ENCODE measurements at places on chromosomes 6 and 20.

- no peak for DNase-seq
Measured at GRCh38 chr6:40928307-40928706, 110.7 kb downstream of the UNC5CL start.

GRCh38 chr6:52403627-52404026 lies 16.5 kb upstream of the EFHC1 start:
- no peak for DNase-seq

GRCh38 chr6:26216359-26216885 lies 129.2 kb downstream of the HFE start:
- peak; percentile 99 for DNase-seq

DNA sequence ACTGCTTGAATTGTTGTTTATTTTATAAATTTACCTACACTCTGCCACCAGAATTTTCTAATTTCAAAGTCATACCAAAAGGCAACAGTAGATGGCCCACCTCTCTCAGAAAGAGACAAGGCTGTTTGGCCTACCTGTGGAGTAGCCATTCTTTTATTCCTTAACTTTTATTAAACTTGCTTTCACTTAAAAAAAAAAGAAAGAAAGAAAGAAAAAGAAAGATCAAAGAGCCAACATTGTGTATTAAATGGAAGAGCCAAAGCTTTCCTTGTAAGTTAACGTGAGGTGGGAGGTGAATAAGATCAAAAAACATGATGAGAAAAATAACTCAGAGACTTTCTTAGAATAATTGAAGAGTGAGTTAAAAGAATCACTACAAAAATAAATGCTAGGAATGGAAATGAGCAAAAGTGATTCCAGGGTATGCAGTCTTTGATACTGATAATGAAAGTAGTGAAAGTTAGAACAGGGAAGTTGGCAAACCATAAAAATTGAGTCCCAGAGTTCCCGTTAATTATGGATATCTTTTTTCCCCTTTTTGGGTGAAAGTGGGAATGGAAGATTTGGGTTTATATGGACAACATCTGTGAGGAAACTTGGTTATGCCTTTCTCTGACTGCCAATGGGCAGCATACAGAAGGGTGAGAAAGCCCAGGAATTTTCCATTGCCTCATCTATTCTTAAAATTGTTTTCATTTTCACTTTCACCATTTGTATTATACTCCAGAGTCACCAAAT lies 35.9 kb upstream of the MYB start:
- no peak for DNase-seq

GRCh38 chr20:24470746-24471582 lies 1.5 kb downstream of the SYNDIG1 start:
- peak; percentile 18 for DNase-seq

- DNase-seq, result no peak
Measured at GRCh38 chr6:115203381-115203780, 857.3 kb downstream of the FRK start.

- no peak for DNase-seq
Measured at GRCh38 chr6:96157018-96157565, 141.3 kb downstream of the FUT9 start.

- no peak for DNase-seq
Measured at GRCh38 chr6:73236144-73236750, 11.0 kb upstream of the KHDC1L start.

DNA sequence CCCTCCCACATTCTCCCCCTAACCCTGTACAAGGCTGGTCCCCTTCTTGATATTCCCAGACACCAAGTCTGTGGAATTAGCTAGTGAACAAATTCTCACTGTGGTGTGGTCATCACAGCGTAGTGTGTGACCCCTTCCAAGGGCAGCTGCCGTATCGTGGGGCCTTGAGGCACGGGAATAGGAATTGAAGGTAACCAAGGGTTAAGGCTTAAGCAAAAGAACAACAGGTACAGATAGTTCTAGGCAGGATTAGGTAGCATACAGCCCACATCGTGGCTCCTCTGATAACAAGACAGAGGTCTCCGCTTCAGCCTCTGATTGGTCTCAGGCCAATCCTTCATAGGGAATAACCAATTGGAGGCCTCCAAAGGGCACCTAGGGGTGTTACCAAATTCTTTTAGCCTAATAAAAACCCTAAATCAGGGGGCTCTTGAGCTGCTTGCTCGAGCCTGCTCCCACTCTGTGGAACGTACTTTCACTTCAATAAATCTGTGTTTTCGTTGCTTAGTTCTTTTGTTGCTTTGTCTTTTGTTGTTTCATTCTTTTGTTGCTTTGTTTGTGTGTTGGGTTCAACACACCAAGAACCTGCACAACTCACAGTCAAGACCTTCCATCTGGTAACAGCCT lies 64.7 kb downstream of the GPR6 start:
- DNase-seq, result no peak

GRCh38 chr6:158644231-158645063 lies at the start of gene DYNLT1:
DYNLT1 (minus strand) TSS chr6:158644743; CDS start chr6:158644708, 35 bp downstream.
- peak; percentile 94 for DNase-seq

DNA sequence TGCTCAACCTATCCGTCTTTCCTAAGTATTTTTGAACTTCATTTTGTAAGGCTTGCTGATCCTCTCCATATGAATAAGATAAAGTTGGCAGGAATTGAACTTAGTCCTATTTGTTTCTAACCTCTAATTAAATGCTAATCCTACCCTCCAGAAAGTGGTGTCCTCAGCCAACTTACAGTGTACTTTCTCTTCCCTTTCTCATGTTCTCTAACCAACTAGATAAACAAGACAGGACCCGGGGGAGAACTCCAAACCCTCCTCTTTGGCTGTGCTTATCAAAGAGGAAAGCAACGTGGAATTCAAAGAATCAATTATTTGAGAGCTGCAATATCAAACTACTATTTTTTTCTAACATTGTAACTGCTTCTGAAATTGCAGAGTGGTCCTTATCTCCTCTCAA lies 56.5 kb upstream of the NRSN1 start:
- no peak for DNase-seq

- DNase-seq, result no peak
Measured at GRCh38 chr6:38589367-38589720, 50.4 kb downstream of the BTBD9 start.

DNA sequence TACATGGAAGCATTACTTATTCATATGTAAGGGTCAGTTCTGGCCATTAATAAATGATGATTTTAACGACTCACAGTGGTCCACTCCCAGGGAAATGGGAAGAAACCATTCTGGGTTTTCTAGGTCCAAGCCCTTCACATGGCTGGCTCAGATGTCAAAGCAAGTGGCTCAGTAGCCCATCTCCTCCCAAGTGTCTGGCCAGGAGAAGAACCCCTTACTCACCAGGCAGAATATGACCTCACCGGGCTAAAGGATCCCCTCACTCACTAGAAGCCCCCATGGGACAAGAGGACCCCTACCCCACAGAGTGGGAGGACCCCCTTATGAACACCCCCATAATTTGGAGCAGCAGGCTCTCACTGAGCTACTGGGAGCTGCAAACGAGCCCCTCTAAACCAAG lies 34.0 kb downstream of the PREX1 start:
- DNase-seq, result no peak

DNA sequence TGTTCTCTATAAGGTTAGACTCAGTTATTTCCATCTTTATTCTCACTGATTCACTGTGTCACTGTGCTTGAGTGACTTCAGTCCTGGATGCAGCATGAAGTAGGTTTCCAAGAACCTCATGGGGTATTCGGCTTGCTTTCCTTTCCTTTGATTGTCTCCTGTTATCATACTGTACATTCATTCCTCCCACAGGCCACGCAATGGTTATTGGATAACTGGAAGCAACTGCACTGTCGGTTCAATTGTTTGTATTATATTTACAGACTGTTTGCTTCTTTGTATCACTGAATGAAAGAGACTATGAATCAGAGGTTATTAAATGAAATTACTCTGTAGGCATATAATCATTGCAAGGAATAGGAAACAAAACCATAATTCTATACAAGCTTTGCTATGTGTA lies 129.4 kb downstream of the MAP7 start:
- DNase-seq, result no peak

- DNase-seq, result no peak
Measured at GRCh38 chr6:40436685-40437604, 150.2 kb downstream of the LRFN2 start.

GRCh38 chr20:64114356-64114971 lies 7.1 kb upstream of the NPBWR2 start:
- DNase-seq, result no peak

DNA sequence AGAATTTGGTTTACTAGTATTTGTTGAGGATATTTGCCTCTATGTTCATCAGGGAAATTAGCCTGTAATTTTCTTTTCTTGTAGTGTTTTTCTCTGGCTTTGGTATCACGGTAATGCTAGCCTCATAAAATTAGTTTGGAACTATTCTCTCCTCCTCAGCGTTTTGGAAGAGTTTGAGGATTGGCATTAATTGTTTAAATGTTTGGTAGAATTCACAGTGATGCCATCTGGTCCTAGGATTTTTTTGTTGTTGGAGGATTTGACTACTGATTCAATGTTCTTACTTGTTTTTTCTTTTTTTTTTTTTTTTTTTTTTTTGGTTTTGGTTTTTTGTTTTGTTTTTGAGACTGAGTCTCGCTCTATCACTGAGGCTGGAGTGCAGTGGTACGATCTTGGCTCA lies 156.2 kb upstream of the BTBD3 start:
- no peak for DNase-seq

DNA sequence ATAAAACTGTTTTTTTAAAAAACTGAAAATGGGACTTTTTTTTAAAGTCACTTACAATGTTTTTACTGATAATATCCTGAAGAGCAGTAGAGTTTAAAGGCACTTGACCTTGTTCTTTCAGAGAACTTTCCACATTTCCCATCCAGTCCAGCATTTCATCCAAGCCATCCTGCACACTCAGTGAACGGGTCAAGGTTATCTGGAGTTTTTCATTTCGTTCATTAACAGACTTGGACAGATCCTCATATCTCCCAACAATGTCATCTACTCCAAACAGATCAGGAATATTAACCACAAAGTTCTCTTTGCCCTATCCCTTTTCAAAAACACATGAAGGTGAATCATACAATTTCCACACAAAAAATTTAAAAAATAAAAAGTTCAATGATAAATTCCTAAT lies 69.1 kb downstream of the DST start:
- DNase-seq, result no peak

- DNase-seq, result no peak
Measured at GRCh38 chr6:108995296-108995695, 99.3 kb downstream of the SESN1 start.

DNA sequence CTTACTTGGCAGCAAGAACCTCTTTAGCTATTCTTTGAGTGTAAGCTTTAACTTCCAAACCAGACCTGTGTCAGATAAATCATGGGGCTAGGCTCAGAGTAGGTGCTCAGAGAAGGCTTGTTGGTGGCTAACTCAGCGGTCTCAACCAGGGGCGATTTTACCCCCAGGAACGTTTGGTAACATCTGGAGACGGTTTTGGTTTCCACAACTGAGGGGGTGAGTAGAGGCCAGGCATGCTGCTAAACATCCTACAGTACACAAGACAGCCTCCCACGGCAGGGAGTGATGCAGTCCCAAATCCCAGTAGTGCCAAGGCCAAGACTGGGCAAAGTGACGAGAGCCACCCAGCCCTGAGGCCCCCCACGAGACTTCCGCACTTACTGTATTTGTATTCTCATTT lies 59.2 kb downstream of the RAB44 start:
- DNase-seq, result no peak

DNA sequence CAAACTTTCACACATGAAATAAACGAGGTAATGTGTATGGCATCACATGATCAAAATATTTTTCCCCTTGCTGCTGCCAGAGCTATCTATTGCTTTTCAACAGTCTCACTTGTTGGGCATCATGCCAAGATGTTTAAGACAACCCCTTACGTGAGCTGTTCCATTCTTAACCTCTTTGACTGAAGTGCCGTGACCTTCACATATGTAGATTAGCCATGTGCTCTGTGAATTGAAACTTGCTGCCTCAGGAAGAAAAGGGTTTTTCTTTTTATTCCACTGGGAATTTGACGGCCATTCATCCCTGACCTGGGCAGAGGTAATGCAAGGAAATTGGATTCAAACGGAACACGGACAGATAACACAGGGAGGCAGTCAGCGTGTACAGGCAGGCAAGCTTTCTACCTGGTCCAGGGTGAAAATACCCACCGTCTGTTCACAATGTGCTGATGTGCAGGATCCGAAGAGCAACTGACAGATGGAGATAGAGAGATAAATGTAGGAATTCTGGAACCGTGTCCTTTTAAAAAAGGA lies 14.2 kb downstream of the ARID1B start:
- DNase-seq, result no peak

GRCh38 chr6:142356201-142356883 lies 54.5 kb downstream of the ADGRG6 start:
- no peak for DNase-seq

- DNase-seq, result no peak
Measured at GRCh38 chr20:7996898-7997297, 22.7 kb downstream of the TMX4 start.

DNA sequence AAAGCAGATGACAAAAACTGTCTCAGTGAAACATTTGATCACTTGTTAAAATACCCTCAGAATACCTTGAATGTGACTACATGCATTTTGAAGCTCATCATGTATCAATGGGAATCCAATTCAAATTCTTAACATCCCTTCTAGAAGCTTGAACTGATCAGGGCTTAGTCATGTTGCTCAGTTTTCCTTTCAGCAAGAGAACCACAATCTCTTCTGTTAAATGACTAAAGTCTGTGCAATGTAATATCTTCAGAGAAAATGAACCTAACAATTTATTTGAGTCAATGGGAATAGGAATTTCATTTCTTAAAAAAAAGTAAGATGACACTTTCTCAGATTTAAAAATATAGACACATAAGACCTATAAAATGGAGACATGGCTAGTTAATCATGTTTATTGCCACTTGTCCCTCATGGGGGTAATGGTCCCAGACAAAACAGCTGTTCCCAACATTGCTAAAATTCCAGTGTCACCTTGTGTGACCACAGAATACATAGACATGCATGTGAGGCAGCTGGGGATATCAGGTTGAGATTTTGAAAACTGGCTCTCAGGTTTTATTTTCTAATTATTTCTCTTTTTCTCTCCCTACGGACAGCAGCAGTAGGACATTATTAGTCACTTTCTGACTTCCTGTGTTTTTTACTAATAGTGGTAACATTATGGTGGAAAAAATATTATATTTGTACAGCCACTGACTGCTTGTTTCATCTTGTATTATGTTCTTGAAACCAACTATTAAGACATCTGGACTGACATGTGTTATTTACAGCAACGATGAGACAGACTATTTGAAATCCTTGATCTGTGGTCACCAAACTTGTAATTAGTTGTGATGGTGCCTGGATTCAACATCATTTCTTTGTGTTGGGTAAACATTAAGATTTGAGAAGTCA lies 192.5 kb downstream of the COL9A1 start:
- peak; percentile 34 for DNase-seq

DNA sequence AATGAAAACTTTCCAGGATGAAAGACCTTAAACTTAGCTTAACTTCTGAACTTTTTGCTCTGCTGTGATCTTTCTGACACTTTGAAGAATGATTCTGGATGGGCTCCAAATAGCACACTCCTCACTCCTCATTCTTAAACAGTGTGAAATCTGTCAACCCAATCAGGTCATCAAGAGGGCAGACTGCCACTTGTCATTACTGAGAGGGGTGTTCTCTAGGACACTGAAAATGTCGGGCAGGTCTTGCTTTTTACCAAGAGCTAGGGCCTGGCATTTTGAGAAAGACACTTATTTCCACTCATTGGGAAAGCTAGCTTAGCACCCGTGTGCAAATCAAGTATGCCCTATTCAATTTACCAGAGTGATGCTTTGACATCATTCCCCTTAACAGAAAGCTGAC lies 122.2 kb downstream of the MTFR2 start:
- peak; percentile 57 for DNase-seq
